Activated naive CD8-positive, alpha-beta T cell treated with anti-CD3 and anti-CD28 coated beads, Interleukin-2, amount 10 ng/mL, durations not matched to agents 7 days and 5 days (primary cell): ENCODE measurements at places on chromosomes 12 and 14.

GRCh38 chr12:22810036-22810435, 185.1 kb downstream of the ETNK1 start:
- no peak for DNase-seq

DNA sequence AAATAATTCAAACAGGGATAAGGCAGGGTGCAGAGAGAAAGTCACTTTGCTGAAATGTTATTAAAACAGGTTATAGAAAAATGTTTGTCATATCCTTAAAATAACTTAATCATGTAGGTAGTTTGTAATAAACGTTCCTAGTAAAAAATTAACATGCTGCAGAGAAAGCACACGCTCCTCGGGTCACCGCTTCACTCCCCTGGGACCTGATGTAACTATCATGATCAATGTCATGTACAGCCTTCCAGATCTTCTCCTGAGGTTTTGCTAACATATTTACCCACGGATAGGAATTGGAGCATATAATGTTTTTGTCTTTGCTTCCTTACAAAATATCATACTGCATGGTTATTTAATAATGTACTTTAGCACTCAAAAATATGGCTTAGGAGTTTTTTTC, 285.1 kb upstream of the TMEM132C start:
- no peak for DNase-seq

DNA sequence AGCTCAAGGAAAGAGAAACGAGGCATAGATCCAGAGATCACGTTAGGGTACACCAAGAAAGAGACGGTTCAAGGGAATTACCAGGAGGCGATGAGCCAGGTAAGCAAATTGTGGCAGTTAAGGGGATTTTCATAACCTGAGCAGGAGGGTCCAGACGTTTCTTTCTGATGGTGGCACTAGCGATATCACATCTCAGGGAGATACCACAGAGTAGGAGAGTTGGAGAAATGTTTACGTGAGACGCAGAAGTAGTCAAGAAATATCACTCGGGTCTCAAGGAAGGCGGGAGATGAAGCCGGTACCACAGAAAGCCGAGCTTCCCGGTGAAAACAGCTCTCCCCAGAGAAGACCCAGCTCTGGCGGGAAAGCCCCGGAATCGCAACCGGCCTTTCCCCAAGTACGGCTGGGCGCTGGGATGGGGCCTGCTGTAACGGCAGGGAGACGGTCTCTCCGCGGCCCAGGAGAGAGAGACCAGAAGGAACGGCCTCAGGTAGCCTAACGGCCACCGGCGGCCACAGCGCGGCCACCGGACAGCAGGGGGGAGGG, 485 bp downstream of the SENP1 start:
- DNase-seq = no peak

GRCh38 chr14:21987937-21988336, 314.3 kb upstream of the OR4E1 start:
- no peak for DNase-seq

- no peak for DNase-seq
Measured at GRCh38 chr14:101957406-101958234, 6.8 kb upstream of the DYNC1H1 start.

DNA sequence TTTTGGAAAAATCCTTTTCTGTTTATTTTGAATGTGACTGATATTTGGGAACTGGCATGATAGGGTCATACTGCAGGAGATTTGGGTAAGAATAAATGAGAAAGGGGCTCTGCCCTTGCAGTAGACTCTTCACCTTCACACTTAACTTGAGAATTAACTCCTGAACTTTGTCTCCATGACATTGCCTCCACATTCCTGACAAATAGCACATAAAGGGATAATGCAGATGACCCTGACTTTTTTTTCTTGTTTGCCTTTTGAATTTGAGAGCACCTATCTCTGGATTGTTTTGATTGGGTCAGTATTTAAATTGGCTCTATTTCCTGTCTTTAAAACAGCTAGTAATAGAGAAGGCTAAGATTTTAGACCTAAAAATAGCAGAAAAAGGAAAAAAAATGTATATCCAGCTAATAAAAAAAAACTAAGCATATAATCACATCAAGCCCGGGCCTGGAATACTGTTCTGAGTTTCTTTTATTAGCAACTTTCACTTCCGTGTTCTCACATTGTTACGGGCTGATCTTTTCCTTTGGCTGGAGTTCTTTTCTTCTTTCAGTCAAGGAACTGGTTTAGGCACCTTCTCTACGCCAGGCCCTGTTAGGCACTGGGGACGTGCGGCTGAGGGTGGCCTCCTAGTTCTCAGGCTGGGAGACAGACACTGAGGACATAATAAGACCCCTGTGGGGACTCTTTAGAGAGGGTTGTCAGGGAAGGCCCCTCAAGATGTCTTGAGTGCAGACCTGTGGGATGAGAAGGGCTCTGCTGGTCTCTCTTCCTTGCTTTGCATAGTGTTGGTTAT, 53.1 kb upstream of the GNPNAT1 start:
- DNase-seq = no peak

DNA sequence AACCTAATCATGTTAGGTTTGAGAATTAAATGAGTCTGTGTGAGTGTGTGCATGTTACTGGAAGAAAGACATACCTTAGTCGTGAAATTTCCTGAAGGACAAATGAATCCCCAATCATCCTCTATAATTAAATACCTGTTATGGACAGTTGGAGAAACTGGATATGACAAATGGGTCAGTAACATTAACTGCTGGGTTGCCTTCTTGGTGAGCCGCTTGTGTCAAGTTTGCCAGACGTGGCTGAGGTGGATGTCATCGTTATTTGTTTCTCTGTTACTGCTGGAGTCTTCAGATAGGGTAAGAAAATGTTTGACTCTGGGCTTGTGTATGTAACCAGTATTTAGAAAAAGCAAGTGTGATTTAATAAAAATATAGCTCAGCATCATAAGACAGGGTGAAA, 131.6 kb downstream of the CAND1 start:
- no peak for DNase-seq

DNA sequence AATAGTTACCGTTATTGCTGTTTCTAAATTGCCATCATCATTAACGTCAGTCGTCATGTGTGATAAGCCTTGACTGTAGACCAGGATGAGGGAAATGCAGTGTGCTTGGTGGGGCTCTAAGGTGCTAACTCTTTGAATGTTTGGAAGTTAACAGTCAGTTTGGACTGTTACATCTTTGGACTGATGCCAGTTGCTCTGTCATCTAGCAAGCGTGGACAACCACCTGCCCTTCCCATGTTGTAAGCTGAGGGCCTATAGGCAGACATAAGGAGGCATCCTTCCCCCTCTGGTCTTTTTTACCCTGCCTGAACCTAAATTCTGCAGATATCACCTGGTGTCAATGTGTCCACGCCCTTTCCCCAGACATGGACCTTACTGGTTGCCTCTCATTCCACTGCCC, 94.4 kb downstream of the PPP2R5C start:
- no peak for DNase-seq
